ENCODE measurements at places on chromosomes 7 and 10. TPM values are rescaled to one million over a fixed set of nuclear protein-coding genes. Genes with fewer than 3 reads are reported as not detected.

Gene TUBB8
- not detected for total RNA-seq

DNA sequence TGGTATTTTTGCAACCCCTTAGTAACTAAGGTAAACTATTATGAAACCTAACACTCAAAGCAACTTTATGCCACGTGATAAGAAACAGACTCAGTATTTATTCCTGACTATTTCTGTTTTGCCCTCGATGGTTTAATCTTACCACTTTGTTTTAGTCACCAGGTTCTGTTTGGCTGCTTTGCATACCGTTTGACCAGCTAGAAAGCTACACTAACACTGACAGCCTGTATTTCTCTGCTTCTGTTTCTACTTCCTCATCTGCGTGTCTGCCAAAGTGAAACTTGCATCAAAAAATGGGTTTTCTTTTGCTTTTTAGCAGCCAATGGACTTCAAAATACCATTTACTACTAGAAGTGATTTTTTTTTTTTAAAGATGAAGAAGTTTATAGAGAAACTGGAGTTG, 802.5 kb downstream of the GRM8 start:
- no peak for DNase-seq

DNA sequence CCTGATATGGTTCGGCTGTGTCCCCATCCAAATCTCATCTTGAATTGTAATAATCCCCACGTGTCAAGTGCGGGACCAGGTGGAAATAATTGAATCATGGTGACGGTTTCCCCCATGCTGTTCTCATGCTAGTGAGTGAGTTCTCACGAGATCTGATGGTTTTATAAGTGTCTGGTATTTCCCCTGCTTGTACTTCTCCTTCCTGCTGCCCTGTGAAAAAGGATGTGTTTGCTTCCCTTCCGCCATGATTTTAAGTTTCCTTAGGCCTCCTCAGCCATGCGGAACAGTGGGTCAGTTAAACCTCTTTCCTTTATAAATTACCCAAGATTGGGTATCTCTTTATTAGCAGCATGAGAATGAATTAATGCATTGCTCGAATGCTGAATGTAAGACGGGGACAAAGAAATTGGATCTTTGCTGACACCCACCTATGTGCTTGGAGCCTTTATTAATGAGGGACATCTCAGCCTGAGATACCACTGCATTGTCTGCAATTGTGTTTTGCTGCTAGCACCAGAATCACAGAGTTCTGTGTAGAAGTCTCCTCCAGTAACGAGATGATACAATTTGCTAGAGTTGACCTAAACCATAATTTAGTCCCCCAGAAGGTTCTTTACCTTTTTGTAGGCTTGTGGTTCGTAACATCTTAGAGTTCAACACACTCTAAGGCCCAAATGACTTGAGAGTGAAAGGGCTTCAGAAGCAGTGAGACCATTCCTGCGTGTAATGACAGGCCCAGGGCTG, 28.6 kb downstream of the SLC35B4 start:
- DNase-seq: no peak

DNA sequence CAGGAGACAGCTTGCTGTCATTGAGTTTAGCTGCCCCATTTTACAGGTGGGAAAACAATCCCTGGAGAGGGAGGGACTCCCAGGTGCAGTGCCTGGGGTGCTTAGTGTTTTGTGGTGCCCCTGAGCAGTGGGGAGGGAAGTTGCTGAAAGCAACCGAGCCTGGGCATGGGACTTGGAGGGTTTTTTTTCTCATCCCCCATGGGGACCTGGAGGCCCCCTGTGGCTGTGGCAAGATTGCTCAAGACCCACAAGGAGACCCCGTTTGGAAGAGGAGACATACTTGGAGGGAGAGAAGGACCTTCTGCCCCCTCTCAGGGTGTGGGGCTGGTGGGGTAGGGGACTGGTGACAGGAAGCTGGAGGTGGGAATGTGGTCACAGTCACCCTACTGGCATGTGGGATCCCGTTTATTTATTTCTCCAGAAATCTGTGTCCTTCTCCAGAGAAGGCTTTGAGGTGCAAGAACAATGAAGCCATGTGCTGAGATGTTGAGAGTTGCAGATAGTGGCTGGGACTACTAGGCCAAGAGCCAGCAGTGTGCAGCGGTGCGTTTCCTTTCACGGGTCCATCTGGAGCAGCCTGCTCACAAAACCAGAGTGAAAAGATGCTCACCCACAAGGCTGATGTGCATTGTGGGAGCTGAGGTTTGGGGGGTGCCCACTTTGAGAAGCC, 21.5 kb downstream of the ZMIZ1 start:
- no peak for DNase-seq

DNA sequence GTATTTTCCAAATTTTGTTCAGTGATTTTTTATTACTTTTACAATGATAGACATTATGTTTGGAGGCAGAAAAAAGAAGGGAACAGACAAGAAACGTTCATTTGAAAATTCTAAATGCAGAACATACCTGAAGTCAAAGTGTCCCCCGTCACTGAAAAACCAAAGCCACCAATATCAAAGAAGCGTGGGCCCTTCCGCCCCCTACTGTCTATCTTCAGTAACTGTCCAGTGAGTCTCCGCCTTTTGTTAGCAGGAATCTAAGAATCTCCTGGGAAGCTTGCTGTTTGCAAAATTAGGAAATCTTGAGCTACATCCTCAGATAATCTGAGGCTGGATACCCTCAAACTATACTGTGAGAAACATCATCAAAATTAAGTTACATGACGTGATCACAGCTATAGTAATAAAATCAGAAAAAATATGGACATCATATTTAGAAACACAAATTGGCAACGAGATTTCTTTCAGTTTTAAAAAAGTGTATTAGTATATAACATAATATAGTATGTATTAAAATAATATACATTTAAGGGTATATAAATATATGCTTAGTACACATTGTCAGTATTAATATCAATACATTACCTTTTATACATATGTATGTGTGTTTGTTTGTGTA, 169.3 kb upstream of the AKR1E2 start:
- DNase-seq: peak; percentile 39

DNA sequence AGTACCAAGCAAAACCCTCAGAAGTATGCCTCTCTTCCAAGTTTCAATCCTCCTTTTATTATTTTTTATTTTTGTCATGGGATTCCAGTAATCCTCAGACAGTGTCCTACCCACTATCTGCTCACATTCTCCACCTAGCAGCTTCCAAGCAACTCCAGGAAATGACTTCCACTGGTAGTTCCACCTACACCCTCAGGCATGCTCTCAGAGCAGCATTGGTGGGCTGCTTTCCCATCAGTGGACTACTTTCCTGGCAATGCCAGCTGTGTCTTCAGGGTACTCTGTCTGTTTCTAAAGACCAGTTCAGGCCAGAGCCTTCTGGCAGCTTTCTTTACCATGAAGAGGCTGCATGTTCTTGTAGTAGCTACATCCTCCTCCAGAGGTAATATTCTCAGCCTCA, 244.0 kb downstream of the HGF start:
- DNase-seq: no peak

GRCh38 chr10:122490268-122490667, 28.9 kb downstream of the HTRA1 start:
- no peak for DNase-seq

DNA sequence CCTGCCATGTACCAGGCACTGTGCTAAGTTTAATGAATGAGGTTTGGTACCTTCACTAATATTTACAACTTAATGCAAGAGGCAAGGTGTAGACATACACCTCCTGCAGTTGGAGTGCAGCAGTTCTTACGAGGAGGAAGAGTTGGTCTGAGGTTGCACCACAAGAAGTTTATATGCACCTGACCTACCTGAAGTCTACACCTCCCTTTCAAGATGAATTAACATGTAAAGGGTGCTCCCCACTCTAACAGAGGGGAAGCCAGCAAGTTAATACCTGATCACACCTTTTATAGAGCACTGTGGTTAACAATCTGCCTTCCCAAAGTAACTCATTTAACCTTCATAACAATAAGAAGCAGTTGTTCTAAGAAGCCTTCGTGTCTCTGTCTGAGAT, 120.0 kb downstream of the LYZL1 start:
- no peak for DNase-seq

DNA sequence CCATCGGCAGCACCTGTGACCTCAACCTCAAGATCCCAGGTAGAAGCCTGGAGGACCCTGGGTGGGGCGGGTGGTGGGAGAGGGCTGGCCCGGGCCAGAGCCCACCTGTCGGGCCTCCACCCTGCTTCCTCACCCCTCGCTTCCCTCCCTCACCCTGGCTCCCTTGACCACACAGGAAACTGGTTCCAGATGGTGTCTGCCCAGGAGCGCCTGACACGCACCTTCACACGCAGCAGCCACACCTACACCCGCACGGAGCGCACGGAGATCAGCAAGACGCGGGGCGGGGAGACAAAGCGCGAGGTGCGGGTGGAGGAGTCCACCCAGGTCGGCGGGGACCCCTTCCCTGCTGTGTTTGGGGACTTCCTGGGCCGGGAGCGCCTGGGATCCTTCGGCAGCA, 8.9 kb upstream of the ATP6V1F start:
- DNase-seq: no peak

Gene MTERF1
- 2.8 TPM for total RNA-seq

GRCh38 chr7:5397736-5398135, 25.9 kb downstream of the TNRC18 start:
- no peak for DNase-seq

DNA sequence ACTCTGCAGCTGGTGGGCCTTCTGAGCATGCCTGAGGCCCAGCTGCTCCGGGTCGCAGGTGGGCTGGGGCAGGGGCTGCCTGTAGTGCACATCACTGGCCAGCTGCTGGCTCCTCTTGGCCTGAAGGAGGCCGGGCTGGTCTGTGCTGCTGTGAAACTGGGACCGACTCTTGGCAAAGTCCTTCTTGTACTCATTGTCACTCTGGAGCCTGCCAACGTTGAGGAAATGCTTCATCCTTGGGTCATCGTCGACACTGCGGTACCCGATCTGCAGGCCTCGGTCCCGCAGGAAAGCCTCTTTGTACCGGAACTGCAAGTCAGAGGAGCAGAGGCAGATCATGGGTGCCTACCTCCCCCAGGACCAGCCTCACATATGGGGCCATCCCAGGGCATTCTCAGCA, 37.7 kb downstream of the HABP2 start:
- no peak for DNase-seq

All from ovary (tissue), 10 donors.